Germinal center (tissue), 1 donor: ENCODE measurements at places on chromosomes 11 and 22.

DNA sequence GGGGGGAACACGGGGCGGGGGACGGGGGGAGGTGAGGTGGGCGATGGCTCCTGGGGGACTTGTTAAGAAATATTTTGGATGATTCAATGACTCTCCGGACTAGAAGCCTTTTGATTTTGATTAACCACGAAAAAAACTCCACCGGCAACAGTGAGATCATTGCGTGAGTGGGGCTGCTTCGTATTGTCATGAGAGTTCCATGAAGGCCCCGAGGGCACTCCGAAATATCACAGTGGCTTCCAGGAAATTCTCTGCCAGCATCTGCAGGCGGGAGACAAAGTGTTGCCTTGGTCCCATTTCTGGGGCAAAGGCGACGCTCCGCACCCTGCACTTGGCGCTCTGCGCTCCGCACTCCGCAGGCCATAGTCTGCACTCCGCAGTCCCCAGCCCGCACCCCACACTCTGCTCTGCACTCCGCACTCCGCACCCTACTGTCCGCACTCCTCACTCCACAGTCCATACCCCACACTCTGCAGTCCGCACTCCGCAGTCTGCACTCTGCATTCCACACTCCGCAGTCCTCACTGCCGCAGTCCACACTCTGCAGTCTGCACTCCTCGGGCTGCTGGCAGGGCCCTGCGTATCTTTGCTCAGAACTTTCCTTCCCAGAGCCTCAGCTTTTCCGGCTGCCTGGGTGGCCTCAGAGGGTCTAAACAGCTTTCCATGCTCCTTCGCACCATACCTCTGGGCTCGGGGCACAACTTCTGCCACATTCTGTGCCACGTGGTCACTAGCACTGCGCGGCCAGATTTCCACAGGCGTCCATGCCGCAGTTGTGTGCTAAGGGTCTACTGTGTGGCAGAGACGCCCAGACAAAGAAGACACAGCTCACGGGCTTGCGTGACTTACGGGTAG lies 61.1 kb downstream of the LINC01488 start:
- DNase-seq = no peak

DNA sequence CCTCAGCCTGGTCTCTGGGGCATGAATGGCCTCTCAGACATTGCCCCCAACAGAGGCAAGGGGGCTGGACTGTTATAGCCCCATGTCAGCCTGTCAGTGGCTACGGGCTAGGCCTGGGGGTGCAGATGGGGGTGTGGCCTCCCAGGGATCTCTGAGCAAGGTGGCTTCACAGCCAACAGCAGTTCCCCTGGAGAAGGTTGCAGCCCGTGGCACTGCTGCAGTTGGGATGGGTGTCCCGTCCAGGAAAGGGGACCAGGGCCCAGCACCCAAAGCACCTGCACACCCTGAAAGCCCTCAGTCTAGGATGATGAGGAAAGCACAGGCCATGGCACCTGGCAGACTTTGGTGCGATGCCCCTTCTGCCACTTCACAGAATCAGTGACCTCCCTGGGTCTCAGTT lies 101.3 kb downstream of the TP53I11 start:
- no peak for DNase-seq

DNA sequence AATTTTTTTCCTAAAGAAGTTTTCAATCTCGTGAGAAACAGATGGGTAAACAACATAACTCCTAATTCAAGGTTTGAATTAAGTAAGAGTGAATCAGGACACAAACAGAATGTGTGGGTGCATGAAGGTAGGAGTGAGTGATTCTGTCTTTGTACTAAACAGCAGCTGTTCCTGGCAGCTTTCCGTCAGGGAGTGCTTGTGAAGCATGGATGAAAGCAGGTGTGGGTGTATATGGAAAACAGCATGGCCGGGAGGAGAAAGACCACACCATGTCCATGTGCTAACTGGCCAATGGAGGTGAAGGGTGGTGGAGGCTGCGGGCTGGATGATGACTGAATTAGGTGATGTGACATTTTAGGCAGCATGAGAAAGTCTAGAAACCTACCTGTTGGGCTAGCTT lies 49.6 kb downstream of the BARX2 start:
- DNase-seq = no peak

DNA sequence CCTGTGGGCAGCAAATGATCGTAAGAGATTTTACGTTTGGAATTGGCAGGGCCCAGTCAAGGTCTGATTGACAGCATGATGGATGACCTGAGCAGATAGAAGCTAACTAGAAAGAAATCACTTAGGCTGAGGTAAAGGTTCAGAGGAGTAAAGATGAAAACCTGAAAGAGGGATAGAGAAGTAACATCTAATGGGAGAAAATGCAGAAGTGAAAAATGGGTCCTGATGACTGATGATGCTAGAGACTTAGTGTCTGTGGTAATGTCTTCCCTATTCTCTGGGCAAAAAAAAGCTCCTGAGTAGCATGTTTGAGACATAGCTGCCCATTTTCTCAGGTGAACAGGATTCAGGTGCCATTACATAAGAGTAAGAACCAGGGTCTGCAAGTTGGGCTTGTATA lies 628.8 kb upstream of the ANO5 start:
- no peak for DNase-seq
